HS-27A (cell line): ENCODE measurements at places on chromosomes 16 and 17.

DNA sequence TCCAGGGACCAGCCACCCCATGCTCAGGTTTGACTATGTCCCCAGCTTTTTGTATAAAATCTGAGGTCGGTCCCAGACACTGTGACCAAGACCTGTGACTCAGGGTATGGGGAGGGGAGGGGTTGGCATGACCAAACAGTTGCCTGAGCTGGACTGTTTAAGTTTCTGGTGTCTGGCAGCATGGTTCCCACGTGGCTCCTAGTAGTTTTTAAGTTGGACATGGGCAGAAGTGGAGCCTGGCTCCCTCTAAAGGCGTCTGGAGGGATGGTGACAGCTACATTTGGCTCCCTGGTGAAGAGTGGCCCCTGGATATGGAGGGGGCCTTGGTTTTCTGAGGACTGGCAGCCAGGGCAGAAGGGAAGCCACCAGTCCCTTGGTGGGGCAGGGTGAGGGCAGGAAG is 7.9 kb downstream of the SMCR8 start:
- no peak for DNase-seq

GRCh38 chr17:3004150-3004801 is 59.1 kb downstream of the OR1D5 start:
- DNase-seq, result peak; percentile 92

DNA sequence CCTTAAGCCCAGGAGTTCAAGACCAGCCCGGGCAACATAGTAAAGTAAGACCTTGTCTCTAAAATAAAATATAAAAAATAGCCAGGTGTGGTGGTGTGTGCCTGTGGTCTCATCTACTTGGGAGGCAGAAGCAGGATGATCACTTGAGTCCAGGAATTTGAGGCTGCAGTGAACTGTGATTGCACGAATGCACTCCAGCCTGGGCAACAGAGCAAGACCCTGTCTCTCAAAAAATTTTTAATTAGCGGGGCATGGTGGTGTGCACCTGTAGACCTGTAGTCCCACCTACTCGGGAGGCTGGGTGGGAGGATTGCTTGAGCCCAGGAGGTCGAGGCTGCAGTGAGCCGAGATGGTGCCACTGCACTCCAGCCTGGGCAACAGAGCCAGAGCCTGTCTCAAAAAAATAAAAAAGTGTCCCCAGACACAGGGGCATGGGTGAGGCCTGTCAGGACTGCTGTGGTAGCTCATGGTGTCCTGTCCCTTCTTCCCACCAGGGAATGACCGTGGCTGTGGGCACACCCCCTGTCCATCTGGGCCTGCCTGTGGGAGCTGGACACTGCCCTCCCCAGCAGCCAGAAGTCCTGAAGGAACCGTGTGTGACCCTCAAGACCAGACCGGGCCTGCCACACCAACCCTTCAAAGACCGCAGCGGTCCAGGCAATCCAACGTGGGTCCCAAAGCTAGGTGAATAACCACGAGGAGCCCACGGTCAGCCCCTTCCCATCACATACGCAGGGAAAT is 30.8 kb upstream of the GAA start:
- DNase-seq, result no peak

GRCh38 chr17:77632619-77633018 is 325.9 kb upstream of the TNRC6C start:
- no peak for DNase-seq

GRCh38 chr17:40316571-40317344 is 7.8 kb downstream of the RARA start:
- no peak for DNase-seq

DNA sequence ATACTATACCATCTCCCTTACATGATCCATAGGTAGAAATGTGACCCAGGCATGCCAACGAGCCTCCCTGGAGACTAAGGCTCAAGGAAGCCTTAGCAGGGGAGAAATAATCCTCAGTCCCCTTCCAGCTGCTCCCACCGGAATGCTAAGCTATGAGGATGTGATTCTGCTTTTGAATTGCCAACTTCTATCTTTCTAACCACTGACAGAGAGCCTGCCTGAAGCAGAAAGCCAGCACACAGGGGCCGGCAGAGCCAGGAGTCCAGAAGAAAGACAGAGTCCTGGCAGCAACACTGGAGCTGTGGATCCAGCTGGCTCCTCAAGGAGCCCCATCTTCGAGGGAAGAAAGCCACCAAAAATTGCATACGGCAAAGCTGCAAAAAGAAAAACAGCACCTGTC is 579.6 kb upstream of the CDH5 start:
- no peak for DNase-seq

DNA sequence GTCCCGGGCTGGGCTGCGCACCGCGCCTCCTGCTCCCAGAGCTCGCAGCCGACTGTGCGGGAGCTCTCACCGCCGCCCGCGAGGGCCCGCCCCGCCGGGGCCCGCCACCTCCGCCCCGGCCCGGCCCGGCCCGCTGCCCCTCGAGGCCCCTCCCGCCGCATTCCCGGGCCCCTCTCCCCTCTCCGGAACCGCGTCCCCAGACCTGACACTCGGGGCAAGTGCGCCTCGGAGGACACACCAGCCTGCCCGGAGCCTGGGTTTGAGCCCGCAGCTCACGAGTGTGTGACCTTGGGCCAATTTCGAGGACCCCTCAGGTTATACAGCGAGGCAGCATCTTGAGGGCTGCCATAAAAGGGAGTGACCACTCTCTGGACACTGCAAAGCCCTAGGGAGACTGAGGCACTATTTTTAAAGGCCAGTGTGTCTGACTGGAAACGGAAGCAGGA is 2.0 kb upstream of the GRIN2C start:
- DNase-seq, result no peak

DNA sequence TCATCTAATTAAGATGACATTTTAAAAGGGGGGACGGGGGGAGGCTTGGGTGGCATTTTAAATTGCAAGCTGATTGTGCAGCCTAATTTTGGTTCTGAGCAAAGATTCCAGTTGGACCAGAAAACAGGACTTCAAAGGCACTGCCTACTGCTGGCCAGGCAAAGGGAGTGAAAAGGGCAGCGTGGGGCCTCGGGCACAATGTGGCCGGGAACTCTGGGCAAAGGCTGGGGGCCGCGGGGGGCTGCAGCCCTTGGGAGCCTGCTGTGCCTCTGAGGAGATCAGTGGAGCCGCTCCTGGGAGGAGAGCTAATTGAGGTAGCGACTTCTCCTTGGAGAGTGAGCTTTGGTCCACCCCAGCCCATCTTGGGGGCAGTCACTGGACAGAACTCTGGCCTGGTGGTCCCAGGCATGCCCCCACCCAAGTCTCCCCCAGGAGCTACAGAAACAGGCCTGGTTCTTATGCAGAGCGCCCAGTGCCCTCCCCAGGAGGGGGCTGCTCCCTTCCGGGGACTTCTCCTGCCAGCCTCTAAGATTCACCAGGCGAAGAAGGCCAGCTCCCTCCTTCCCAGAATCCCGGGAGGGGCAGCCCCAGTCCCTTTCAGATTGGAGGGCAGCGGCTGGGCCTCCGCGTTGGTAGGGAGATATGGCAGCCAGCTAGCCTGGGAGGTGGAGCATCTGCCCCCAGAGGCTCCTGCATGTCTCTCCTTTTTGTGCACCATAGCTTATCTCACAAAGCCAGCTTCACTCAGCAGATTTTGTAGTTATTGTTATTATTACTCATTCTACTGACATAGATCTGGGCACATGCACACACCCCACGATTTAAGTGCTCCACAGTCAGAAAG is 115.6 kb downstream of the GNAO1 start:
- no peak for DNase-seq

DNA sequence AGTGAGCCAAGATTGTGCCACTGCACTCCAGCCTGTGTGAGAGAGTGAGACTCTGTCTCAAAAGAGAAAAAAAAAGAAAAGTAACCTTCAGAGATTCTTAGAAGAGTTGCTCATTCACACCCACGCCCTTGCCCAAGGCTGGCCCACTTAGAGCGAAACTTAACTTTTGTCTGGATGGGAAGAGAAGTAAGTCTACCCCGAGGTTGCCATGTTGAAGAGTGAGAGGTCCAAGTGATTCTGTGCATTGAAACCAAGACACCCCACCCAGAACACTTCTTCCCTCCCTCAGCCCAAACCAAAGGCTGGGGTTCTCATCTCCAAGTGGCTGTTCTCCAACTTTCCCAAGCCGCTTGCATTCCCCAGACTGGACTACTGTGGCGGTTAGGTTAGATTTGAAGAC is 2.4 kb upstream of the CISD3 start:
- DNase-seq, result no peak

- DNase-seq, result no peak
These were observed 4.2 kb downstream of the SOCS1 start for GRCh38 chr16:11251525-11252481.

DNA sequence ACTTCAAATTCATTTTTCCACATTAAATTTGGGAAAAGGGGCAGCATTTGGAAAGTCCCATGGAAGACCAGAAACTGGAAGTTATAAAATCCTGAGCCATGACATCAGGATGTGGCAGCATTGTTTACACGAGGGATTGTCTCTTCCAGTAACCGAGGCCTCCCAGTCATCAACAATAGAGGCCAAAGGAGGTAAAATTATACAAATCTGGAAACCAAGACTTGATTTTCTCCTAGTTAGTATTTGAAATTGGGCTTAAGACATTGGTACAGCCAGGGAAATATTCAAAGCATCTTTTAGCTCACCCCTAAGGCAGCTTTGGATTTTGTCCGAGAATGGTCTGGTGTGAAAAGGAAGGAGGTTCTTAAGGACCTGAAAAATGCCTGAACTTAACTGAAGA is 251.6 kb upstream of the FOXF1 start:
- DNase-seq, result no peak

DNA sequence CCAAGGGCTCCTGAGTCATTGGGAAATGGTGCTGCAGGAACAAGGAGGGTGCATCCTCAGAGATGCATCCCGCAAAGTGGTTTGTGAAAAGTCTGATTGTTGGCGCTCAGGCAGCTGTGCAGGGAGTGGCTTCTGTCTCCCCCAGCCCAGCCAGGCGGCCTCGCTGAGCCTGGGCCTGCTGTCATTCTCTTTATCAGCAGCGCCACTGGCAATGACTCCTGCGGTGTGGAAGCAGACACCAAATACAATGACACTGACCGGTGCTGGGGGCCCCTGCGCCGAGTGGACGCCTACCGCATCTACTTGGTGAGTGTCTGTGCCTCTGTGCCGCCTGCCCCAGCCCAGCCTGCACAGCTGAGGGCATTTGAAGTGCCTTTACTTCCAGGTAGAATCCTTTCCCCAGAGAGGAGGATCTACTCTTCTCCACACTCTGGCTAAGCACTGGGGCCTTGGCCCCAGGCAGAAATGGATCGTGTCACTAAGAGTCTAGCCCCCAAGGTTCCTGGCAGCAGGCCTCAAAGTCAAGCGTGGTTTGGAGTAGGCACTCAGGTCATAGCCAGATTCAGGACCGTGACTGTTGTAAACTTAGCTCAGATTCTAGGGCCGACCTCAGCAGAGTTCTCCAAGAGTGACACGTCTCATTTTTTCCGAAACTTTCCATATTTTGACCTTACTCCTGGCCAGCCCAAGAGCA is 19.3 kb upstream of the NAT9 start:
- DNase-seq, result no peak

- DNase-seq, result no peak
These were observed 675.3 kb downstream of the MAF start for GRCh38 chr16:78925083-78925767.

- DNase-seq, result no peak
These were observed 229.5 kb upstream of the ASIC2 start for GRCh38 chr17:33522623-33523022.

GRCh38 chr16:81212830-81213465 is 25.5 kb upstream of the BCO1 start:
- no peak for DNase-seq

- DNase-seq, result no peak
These were observed 79.3 kb downstream of the EMP2 start for GRCh38 chr16:10501016-10501607.

- no peak for DNase-seq
These were observed 5.3 kb upstream of the WDR24 start for GRCh38 chr16:695355-696089.

DNA sequence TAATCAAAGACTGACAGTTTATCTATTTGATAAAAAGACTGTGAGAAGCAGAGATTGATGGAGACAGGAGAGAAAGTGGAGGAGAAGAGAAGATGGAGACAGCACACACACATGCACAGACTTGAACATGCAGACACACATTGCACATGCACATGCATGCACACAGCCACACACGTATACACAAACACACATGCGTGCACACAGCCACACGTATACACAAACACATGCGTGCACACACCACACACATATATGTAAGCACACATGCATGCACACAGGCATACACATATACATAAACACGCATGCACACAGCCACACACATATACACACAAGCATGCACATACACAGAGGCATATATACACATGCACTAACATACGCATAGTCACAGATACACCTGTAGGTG is 313.4 kb downstream of the HAPSTR1 start:
- no peak for DNase-seq

DNA sequence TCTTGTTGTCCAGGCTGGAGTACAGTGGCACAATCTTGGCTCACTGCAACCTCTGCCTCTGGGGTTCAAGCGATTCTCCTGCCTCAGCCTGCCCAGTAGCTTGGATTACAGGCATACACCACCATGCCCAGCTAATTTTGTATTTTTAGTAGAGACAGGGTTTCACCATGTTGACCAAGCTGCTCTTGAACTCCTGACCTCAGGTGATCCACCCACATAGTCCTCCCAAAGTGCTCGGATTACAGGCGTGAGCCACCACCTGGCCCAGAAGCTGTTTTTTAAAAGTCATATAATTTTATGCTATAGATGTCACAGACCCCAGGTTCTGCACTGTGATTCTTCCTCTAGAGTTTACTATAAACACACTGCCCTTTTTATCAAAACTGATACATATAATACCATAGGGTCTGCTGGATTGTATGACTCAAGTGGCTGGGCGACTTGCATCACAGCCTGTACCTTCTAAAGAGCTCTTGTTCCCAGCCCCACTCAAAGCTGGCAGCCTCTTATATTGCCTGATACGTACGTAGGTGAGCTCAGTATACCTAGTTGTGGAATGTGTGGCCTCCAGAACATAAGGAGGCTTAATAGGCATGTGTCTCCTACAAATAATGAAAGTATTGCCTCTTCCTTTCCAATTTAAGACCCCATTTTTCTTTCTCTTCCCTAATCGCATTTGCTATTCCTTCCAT is 295.8 kb downstream of the ZFHX3 start:
- DNase-seq, result no peak

GRCh38 chr17:64387545-64388171 is 3.0 kb downstream of the PECAM1 start:
- DNase-seq, result no peak

DNA sequence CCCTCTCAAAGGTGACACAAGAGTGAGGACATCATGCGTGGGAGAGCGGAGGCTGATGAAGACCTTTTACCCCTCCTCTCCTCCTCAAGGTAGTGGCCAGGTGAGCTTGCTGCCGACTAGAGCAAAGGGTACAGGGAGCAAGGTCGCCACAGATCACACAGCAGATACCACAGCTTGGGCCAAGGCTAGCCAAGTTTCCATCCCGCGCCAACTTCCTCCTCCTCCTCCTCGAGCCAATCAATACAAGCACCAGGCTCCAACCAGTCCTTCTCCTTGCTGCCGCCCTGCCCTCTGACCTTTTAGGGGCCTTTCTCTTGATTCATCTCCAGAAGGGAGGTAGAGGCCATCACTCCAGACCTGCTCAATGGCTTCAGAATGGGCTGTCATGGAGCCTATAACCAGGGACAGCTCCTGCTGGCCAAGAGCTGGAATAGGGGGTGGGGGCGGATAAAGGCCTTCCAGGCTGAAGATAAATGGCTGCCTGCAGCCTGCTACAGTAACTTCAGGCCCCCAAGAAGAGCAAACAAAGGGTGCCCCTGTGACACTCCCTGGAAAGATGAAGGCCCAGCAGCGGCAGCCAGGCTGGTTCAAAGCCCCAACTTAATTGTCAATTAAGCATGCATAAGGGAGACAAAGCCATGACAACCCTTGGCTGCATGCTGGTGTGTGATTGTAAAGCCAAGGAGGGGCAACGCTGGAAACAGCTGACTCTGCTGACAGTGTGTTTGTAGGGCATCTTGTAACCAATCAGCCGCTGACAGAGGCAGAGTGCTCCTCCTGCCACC is 17.8 kb downstream of the HNF1B start:
- no peak for DNase-seq
